ENCODE measurements at places on chromosomes 4 and X. TPM values are rescaled to one million over a fixed set of nuclear protein-coding genes. Genes with fewer than 3 reads are reported as not detected.

- no peaks in the 10 kb centered on the region for H3K27me3 ChIP-seq
- no peaks in the 10 kb centered on the region for H3K36me3 ChIP-seq
- no peak overlapping the region for H3K27ac ChIP-seq
- H3K4me3 ChIP-seq = no peak overlapping the region
- no peaks in the 10 kb centered on the region for H3K4me1 ChIP-seq
These were observed 343.0 kb upstream of the CPEB2 start for GRCh38 chr4:14659286-14659685.

GRCh38 chrX:25597551-25597950, 540.6 kb upstream of the MAGEB18 start:
- H3K4me3 ChIP-seq = no peak overlapping the region
- no peaks in the 10 kb centered on the region for H3K27me3 ChIP-seq
- H3K36me3 ChIP-seq = no peaks in the 10 kb centered on the region
- no peaks in the 10 kb centered on the region for H3K4me1 ChIP-seq
- H3K27ac ChIP-seq = no peak overlapping the region

PNMA5 gene
- not detected for total RNA-seq

STAP1 gene
- not detected for total RNA-seq

NAA11 gene
- total RNA-seq = not detected

DOCK11 gene
- total RNA-seq = 23.0 TPM

RPL34 gene
- 571 TPM for total RNA-seq

LUZP4 gene
- total RNA-seq = not detected

CTAG2 gene
- total RNA-seq = not detected
